ENCODE measurements at places on chromosomes 11 and 22.

- peak; percentile 55 for DNase-seq
Measured at GRCh38 chr11:60274416-60274815, 6.0 kb upstream of the MS4A4A start.

- DNase-seq: no peak
Measured at GRCh38 chr11:103339485-103339857, 230.2 kb downstream of the DYNC2H1 start.

DNA sequence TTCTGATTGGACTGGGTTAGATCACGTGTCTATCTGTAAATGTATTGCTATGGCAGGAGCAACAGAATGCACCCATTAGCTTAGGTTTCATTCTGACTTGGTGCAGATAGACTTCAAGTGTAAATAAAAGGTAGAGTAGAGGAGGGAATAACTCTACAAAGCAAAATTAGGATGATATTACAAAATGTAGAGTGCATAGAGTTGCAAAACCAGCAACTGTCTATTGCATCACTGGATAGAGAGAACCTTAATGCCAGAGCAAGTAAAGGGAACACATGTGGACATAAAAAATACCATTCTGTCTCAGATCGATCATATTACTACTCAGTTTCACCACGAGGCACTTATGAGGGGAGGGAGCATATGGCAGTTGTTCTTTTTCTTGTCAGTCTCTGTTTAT lies 22.0 kb upstream of the CAT start:
- peak; percentile 84 for DNase-seq

DNA sequence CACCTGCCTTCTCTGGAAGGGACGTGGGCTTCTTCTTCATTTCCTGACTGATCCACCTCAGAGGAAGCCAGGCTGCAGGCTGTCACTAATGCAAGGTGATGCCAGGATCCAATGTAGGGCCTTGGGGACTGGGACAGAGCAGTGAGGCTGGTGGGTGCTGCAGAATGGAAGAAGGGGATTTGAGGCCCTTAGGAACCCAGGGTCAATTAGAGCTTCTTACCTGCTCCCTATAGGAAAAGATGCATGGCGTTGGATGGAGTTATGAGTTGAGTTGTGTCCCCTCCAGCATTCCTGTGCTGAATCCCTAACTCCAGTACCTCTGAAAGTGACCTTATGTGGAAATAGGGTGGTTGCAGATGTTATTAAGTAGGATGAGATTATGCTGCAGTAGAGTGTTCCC lies 190.4 kb downstream of the MIAT start:
- DNase-seq: no peak

DNA sequence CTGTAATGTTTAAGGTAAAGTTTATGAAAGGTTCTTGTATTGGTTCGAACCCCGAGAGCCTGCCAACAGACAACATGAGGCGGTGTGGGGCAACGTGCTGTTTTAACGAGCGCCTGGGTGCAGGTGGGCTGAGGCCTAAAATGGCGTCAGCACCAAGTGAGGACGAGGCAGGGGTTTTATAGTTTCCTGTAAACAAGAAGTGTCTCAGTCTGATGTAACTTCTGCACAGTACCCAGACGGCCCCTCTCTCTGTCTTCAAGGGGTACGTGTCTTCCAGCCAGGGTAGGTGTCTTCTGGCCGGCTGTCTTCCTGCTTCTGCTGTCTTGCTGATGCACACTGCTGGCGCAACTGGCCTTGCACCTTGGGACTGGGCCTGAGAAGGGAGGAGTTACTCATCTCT lies 2.7 kb downstream of the PPFIBP2 start:
- DNase-seq: no peak

DNA sequence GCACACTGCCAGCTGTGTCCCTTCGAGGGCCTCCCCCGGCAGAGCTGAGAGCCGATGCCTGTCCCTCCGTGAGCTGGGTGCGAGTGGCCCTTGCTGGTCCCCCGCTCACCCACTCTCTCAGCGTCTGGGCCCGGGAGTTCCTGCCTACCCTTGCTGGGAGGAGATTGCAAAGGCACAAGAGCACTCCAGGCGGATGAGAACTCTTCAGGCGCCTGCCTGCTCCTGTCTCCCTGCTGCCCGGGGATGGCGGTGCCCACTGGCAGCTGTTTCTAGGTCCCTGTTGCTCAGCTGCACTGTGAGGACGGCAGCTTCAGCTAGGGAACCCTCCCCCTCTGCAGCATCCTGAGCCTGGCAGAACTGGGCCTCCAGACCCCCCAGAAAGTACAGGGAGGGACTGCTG lies 61.1 kb downstream of the FLRT1 start:
- DNase-seq: no peak

DNA sequence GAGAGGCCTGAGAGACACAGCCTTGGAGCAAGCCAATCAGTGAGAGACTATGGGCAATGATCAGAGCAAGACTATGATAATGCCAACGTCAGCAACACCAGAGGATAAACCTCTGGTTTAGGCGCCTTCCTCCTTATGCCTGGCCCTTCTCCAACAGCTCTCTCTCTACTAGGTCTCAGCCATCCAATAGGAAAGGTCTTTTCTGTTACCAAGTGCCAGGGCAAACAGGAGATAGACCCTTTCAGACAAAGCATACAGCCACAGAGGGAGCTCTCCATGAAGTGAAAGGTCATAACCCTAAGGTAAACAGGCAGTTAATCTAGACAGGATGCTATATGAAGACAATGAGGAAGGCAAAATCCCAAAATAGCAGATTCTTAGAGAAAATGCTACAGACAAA lies 9.5 kb downstream of the STK33 start:
- no peak for DNase-seq

DNA sequence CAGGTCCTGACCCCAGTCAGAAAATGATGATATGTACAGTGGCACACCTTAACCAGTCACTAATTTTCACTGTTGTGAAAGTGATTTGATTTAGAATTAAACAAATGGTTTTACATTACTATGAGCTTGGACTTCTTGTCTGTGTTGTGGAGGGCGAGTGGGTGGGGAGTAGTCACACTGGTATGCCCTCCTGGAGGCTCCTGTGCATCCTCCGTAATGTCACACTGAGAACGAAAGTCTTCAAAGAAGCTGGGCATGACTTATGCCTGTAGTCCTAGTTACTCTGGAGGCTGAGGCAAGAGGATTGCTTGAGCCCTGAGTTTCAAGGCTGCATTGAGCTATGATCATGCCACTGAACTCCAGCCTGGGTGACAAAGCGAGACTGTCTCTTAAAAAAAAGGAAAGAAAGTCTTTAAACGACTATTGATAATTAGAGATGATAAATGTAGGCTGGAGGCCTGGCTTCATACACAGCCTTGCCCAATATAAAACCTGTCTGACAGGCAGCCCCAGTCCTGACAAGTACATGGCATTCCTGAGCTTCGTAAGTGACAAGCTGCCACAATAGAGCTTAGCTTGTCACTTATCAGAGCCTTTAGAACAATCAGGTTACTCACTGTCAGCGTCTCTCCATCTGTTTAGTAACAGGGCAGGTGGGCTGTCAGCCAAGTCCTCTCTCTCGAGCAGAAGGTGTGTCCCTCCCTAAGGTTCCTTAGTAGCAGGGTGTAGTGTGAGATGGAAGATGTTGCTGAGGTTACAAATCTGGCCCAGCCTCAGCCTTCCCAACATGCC lies 5.0 kb upstream of the LIMK2 start:
- DNase-seq: no peak

- peak; percentile 32 for DNase-seq
Measured at GRCh38 chr22:44085743-44086270, 61.7 kb downstream of the PARVB start.

DNA sequence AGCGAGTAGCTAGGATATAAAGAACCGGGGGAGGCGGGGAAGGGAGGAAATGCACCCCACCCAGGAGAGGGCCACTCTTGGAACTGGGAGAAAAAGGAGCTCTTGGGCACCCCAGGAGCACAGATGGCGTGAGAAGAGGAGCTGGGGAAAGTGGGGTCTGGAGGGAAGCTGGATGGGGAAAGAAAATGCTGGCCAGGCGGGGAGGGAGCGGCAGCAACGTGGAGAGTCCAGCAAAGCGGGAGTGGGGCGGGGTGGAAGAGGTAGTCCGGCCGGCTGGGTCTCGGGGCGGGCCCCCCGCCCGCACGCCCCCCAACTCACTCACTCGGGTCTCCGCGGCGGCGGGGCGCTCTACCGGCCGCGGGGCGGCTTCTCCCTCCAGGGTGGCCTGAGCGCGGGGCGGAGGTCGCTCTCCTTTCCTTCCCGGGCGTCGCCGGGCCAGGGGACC lies 522 bp downstream of the TOB2 start:
- no peak for DNase-seq

- DNase-seq: no peak
Measured at GRCh38 chr22:33470456-33470855, 412.3 kb upstream of the SYN3 start.

GRCh38 chr11:118988280-118988679 lies 9.7 kb upstream of the CENATAC start:
- no peak for DNase-seq

GRCh38 chr11:114271316-114271715 lies 24.9 kb upstream of the NNMT start:
- DNase-seq: no peak

GRCh38 chr11:56819916-56820315 lies 71.4 kb upstream of the OR9G4 start:
- DNase-seq: no peak

GRCh38 chr11:119470317-119471291 lies 47.6 kb upstream of the THY1 start:
- no peak for DNase-seq

DNA sequence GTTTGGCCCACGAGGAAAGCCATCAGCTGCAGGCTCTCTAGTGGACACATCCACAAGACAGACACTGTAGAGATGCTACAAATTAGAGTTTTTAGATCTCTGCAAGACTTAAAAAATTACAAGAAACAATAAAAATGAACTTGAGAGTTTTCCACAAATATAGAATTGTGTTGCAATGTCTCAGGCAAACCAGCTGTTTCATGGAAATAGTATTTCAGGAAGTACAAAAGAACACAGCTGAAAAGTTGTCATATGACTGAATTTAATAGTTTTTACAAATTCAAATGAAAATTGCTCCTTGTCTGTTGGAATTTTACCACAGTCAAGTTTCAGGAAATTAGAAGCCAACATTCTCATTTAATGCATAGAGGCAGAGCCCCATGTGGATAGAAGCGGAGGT lies 184.5 kb upstream of the PITPNB start:
- no peak for DNase-seq

GRCh38 chr11:73139476-73140198 lies 2.5 kb downstream of the FCHSD2 start:
- DNase-seq: no peak

GRCh38 chr11:3108183-3108721 lies 51.0 kb upstream of the CARS1 start:
- DNase-seq: no peak

DNA sequence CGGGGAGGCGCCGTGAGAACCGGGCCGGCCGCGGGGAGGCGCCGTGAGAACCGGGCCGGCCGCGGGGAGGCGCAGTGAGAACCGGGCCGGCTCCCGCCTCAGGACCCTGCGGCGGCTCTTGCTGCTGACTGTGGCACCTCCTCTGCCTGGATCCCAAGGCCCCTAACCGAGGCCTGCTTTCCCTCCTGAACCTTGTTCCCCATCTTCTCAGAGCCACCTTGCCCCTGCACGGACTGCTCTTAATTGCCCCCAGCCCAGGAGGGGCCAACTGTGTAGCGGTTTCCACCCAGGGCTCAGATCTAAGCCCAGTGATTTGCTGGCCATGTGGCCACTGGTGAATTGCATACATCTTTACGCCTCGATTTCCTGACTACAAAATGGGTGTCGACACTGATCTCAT lies 112.2 kb upstream of the B3GAT1 start:
- no peak for DNase-seq

DNA sequence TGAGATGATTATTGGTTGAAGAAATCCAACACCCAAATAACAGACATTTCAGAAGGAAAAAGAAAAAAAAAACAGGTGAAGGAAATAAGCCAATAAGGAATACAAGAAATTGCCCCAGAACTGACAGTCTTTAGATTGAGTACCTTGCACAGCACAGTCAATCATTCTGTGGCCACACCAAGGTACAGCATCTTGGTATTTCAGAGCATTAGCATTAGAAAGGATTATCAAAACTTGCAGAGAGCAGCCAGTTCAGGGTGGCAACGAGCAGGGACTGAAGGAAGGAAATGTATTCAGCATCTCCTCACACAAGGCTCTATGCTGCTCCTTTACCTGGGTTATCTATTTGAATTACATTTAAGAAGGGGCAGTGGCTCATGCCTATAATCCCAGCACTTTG lies 2.1 kb downstream of the ADA2 start:
- DNase-seq: no peak

- no peak for DNase-seq
Measured at GRCh38 chr22:22711532-22711913, 67.1 kb downstream of the GGTLC2 start.

DNA sequence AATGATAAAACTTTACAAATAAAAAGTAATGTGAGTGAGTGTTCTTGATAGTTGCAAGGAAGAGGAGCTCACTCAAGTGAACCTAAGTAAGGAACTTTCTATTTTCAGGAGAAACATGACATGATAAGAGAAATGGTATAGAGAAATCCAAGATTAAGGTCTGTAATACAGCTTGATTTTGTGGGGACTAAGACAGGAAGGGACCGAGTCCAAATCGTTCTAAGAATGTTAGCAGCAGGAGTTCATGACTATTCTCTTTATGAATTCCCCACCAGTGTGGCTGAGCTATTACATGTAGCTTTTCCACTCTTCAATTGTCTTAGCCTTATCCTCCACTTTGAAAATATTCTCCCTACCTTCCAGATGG lies 698.6 kb upstream of the ARHGAP42 start:
- DNase-seq: no peak

DNA sequence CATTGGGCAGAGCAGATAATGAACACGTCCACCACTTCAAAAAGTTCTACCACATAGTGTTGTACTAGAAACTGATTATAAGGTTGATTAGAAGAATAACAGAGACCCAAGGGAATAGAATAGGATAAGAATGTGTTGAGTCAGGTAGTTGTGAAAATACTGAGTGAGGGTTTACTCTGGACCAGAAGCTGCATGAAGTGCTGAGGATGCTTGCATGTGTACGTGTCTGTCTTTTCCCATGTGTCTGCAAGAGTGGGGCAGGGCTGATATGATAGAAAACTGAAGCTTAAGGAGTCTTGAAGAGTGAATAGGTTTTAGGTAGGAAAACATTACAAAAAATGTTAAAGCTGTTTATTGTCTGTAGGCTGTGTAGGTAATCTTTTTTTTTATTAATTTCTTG lies 20.6 kb downstream of the TRPC6 start:
- DNase-seq: no peak

- DNase-seq: peak; percentile 16
Measured at GRCh38 chr11:118607401-118608359, at the start of gene PHLDB1. Gene PHLDB1 (plus strand): TSS chr11:118607615. CDS start chr11:118613837, 6,222 bp downstream.

- no peak for DNase-seq
Measured at GRCh38 chr22:37677493-37677974, 2.1 kb downstream of the LGALS1 start.

- no peak for DNase-seq
Measured at GRCh38 chr22:31621507-31622124, 40.4 kb downstream of the PISD start.

Measured in MV-4-11 (cell line).